ENCODE measurements at places on chromosomes 6 and 20. TPM values are rescaled to one million over a fixed set of nuclear protein-coding genes. Genes with fewer than 3 reads are reported as not detected.

GRCh38 chr20:38520261-38520660 is 47.6 kb downstream of the RALGAPB start:
- DNase-seq, result no peak

GRCh38 chr6:149340200-149340599 is 22.7 kb downstream of the TAB2 start:
- DNase-seq, result no peak

DNA sequence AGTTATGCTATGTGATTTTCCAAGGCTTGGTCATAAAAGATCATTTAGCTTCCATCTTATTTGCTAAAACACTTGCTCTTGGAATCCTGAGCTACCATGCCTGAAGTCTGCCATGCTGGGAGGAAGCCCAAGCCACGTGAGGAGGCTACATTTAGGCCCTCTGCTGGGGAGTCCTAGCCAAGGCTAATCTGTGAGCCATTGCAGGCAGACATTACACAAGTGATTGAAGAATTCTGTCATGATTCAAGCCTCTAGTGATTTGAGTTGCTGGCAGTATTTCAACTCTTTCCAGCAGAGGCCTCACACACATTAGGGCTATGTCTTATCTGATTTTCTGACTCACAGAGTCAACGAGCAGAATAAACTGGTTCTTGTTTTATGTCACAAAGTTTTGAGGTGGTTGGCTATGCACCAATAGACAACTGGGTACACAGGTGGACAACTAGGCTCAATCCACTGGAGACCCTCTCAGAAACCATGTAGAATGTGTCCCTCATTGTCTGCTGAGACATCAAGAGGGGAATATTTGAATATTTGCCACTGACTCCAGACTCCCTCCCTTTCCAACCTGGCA is 227.2 kb upstream of the SULF2 start:
- no peak for DNase-seq

LPIN3 gene
- 18.6 TPM for total RNA-seq

DNA sequence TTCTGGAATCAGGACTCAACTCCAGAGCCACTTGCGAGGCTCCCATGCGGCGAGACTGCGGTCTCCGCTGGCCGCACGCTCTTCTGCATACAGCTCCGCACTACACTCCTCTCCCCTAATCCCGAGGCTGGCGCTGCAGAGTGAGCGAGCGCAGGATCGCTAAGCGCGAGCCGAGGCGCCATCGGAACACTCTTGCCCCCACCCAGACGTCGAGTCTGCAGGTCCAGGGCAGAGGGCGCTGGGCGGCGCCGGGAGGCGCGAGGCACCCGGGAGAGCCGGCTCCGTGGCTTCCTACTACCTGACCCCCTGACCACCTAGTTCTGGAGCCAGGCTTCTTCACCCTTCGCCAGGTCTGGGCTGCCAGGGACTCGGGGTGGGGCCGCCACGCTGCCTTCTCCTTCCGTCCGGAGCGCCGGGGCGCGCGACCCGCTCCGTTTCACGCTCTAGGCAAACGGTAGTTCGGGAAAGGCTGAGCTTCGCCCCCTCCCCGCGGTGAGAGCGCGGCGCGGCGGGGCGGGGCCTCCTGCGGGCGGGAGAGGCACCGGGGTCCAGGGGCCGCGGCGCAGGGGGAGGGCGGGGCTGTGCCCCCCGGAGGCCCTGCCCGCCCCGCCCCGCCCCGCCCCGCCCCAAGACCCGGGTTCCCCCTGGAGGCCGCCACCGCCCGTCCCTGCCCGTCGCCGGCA is 5.4 kb upstream of the TUBB2A start:
- peak; percentile 82 for DNase-seq

- DNase-seq, result no peak
Observed at GRCh38 chr20:21719592-21720214, 14.2 kb downstream of the PAX1 start.

DNA sequence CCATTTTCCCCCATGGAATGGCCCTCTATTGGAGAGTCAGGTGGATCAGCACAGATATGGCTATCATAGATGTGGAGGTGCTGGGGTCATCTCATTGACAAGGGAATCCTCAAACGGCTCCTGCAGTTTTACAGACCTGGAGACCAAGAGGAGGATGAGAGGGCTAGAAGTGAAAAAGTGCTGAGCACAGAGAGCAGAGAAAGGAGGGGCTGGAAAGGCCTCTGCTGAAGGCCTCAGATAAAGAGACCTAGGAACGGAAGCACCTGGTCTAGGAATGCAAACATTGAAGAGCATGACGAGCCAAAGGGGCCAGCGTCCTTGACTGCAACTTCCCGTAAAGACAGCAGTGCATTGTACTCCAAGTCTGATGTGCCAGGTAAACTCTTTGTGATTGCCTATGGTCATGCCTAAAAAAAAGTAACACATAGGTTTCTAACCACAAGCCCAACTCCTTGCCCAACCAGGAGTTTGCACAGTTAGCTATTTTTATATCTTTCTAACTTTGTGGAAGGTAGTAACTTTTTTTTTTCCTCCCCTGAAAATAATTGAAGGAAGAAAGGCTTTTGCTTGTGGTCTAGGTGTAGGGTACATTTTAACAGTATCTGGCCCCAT is 15.2 kb downstream of the RSPH4A start:
- DNase-seq, result no peak

DNA sequence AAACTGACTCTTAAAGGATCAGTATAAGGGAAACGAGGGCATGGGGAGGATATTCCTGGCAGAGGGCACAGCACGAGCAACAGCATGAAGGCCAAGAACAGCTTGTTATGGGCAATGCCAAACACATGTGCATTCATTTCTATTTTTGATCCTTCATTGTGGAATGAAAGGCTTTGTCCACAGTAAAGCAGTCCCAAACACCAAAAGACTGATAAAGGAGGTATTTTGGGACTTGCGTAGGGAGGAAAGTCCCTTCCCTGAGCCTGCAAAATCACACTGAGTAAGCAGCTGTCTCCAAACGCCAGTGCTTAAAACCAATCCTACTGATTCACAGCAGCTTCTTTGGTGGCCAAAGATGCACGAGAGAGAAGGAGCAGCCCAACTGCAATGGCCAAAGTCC is 138.2 kb downstream of the UNC5CL start:
- no peak for DNase-seq

Measured in Right ventricle myocardium superior (tissue), 1 donor.